Thyroid gland (tissue), 4 donors: ENCODE measurements at places on chromosomes 4 and X. TPM values are rescaled to one million over a fixed set of nuclear protein-coding genes. Genes with fewer than 3 reads are reported as not detected.

The ARMCX2 gene
- total RNA-seq = 118 TPM

GRCh38 chrX:1181170-1181569 is 31.3 kb downstream of the CRLF2 start:
- H3K27me3 ChIP-seq = no peaks in the 10 kb centered on the region
- no peak overlapping the region for H3K27ac ChIP-seq
- H3K4me3 ChIP-seq = no peak overlapping the region
- no peak for DNase-seq
- no peaks in the 10 kb centered on the region for H3K36me3 ChIP-seq

GRCh38 chr4:150464523-150464922 is 117.4 kb upstream of the MAB21L2 start:
- DNase-seq = no peak
- H3K36me3 ChIP-seq = peaks cover 5% of the 10 kb centered on the region
- H3K4me1 ChIP-seq = no peaks in the 10 kb centered on the region
- no peaks in the 10 kb centered on the region for H3K27me3 ChIP-seq
- H3K4me3 ChIP-seq = no peak overlapping the region

DNA sequence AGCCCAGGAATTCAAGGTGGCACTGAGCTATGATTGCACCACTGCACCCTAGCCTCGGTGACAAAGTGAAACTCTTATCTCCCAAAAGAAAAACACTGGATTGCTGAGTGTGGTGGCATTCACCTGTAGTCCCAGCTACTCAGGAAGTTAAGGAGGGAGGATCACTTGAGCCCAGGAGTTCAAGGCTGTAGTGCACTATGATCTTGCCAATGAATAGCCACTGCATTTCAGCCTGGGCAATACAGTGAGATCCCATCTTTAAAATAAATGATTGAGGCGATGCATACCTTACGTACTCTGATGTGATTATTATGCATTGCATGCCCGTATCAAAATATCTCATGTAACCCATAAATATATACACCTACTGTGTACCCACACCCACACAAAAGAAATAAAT is 31.2 kb upstream of the LARP1B start:
- H3K4me1 ChIP-seq = no peaks in the 10 kb centered on the region
- no peak for DNase-seq
- H3K4me3 ChIP-seq = no peak overlapping the region
- H3K27me3 ChIP-seq = no peaks in the 10 kb centered on the region
- H3K27ac ChIP-seq = no peak overlapping the region
- H3K36me3 ChIP-seq = peaks cover 5% of the 10 kb centered on the region

- DNase-seq = no peak
- H3K4me1 ChIP-seq = peaks cover 12% of the 10 kb centered on the region
- H3K4me3 ChIP-seq = no peak overlapping the region
These were observed 171.4 kb downstream of the NHS start for GRCh38 chrX:17546356-17546755.

GRCh38 chrX:69015564-69016292 is 149.5 kb downstream of the PJA1 start:
- peak; percentile 46 for DNase-seq
- H3K27me3 ChIP-seq = peaks cover 4% of the 10 kb centered on the region
- peak overlapping the region; percentile 25 for H3K27ac ChIP-seq
- no peaks in the 10 kb centered on the region for H3K36me3 ChIP-seq

DNA sequence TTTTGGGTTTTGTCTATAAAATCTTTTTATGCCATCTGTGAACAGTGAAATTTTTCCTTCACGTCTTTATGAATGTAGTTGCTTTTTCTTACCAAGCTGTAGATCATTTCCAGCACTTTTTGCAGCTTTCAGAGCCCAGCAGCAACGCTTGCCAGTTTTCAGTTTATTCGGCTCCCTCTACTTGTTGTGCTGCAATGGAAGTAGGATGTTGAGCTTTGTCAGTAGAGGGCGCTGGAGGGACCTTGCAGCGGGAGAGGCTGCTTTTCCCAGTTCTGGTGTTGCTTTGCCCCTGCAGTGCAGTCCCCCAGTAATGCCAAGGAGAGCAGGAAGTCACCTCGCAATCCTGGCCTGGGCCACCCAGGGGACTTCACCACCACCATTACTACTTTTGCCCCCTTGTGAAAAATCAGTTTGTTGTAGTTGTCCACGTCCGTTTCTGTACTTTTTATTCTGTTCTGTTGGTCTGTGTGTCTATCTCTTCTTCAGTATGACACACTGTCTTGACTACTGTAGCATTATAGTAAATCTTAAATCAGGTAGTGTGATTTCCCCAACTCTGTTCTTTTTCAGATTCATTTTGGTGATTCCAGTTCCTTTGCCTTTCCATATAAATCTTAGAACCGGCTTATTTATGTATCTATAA is 21.8 kb downstream of the CMC4 start:
- no peaks in the 10 kb centered on the region for H3K27me3 ChIP-seq
- no peaks in the 10 kb centered on the region for H3K4me1 ChIP-seq
- peak; percentile 45 for DNase-seq
- no peaks in the 10 kb centered on the region for H3K36me3 ChIP-seq

- no peak for DNase-seq
- H3K27me3 ChIP-seq = no peaks in the 10 kb centered on the region
- H3K4me3 ChIP-seq = peak overlapping the region; percentile 89
- no peaks in the 10 kb centered on the region for H3K36me3 ChIP-seq
These were observed 905 bp upstream of the MAEA start for GRCh38 chr4:1288786-1289185.

The SATL1 gene
- total RNA-seq = not detected

DNA sequence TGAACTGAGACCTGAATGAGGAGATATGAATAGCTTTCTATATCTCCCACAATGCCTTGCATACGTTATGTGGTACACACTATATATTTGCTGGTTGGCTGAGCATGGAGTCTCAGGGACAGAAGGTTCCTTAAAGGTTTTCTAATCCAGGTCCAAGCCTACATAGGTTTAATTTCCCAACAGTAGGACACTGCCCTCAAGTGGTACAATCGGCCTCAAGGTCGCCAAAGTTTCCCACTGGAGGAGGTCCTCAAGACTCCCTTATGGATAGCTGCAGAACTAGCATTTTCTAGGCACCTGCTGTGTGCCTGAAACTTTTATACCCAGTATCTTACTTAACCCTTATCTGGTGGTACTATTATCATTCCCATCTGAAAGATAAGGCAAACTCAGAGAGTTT is 21.0 kb upstream of the EFNB1 start:
- no peaks in the 10 kb centered on the region for H3K36me3 ChIP-seq
- H3K27me3 ChIP-seq = no peaks in the 10 kb centered on the region
- no peak overlapping the region for H3K4me3 ChIP-seq
- no peak overlapping the region for H3K27ac ChIP-seq
- H3K4me1 ChIP-seq = no peaks in the 10 kb centered on the region
- DNase-seq = peak; percentile 1

DNA sequence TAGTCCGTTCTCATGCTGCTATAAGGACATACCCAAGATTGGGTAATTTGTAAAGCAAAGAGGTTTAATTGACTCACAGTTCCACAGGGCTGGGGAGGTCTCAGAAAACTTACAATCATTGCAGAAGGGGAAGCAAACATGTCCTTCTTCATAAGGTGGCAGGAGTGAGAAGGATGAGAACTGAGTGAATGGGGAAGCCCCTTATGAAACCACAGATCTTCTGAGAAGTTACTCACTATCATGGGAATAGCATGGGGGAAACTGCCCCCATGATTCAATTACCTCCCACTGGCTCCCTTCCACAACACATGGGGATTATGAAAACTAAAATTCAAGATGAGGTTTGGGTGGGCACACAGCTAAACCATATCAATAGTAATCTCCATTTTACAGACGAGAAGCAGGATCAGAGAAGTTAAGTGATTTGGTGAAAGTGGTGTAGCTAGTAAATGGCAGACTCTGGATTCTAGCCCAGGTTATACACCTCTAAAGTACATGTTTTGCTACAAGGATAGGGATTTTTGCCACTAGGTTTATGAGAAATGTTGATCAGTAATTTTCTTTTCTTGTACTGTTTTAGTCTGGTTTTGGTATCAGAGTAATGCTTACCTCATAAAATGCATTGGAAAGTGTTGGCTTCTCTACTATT is 47.3 kb upstream of the C1GALT1C1 start:
- H3K27ac ChIP-seq = no peak overlapping the region
- no peaks in the 10 kb centered on the region for H3K27me3 ChIP-seq
- H3K4me3 ChIP-seq = no peak overlapping the region
- no peak for DNase-seq
- no peaks in the 10 kb centered on the region for H3K36me3 ChIP-seq

DNA sequence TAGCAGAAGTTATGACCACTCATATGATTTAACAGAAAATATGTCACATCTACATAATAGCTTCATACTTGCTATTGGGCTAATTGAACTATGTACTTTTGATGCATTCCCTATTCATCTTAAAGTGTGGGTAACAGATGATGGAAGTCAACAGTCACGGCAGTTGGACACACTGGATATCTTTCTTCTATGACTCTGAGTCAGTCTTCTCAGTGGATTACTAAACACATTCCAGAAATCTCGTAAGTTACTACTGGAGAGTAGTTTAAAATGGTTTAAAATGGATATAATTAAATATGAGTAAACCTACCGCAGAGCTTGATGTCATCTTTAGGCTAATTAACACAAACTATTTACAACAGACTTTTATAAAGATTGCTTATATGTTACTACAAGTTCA is 30.1 kb upstream of the CFAP299 start:
- no peaks in the 10 kb centered on the region for H3K4me1 ChIP-seq
- H3K4me3 ChIP-seq = no peak overlapping the region
- H3K27ac ChIP-seq = no peak overlapping the region
- H3K27me3 ChIP-seq = peaks cover 3% of the 10 kb centered on the region
- no peaks in the 10 kb centered on the region for H3K36me3 ChIP-seq

- peak; percentile 78 for DNase-seq
- H3K4me3 ChIP-seq = no peak overlapping the region
- no peaks in the 10 kb centered on the region for H3K4me1 ChIP-seq
- no peaks in the 10 kb centered on the region for H3K36me3 ChIP-seq
- H3K27me3 ChIP-seq = no peaks in the 10 kb centered on the region
These were observed 348.5 kb downstream of the MID1IP1 start for GRCh38 chrX:39149761-39150160.

The UBL4A gene
- total RNA-seq = 33.6 TPM

DNA sequence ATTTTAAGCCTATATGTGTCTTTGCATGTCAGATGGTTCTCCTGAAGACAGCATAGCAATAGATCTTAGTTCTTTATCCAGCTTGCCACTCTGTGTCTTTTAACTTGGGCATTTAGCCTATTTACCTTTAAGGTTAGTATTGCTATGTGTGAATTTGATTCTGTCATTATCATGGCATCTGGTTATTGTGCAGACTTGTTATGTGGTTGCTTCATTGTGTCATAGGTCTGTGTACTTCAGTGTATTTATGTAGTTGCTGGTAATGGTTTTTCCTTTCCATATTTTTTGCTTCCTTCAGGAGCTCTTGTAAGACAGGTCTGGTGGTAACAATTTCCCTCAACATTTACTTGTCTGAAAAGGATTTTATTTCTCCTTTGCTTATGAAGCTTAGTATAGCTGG is 1443.5 kb downstream of the FAM133A start:
- H3K27ac ChIP-seq = no peak overlapping the region
- no peak overlapping the region for H3K4me3 ChIP-seq
- H3K27me3 ChIP-seq = no peaks in the 10 kb centered on the region
- DNase-seq = no peak
- H3K4me1 ChIP-seq = no peaks in the 10 kb centered on the region

The TMEM47 gene
- 53.8 TPM for total RNA-seq

- no peak for DNase-seq
- no peak within 1 kb of the TSS for H3K27ac ChIP-seq
- H3K4me3 ChIP-seq = no peak within 1 kb of the TSS
- H3K27me3 ChIP-seq = no peaks in the 10 kb centered on the region
These were observed at the start of gene ODAPH for GRCh38 chr4:75555294-75556164. TSS of gene ODAPH (plus strand) at chr4:75556066. CDS start at chr4:75556083, 17 bp downstream.

- no peak for DNase-seq
- no peak overlapping the region for H3K4me3 ChIP-seq
- no peaks in the 10 kb centered on the region for H3K27me3 ChIP-seq
- H3K4me1 ChIP-seq = no peaks in the 10 kb centered on the region
These were observed 15.4 kb upstream of the NFXL1 start for GRCh38 chr4:47929682-47930201.

The ARHGAP36 gene
- not detected for total RNA-seq

The RASL11B gene
- 0.54 TPM for total RNA-seq

- H3K27ac ChIP-seq = no peak overlapping the region
- H3K4me1 ChIP-seq = peaks cover 5% of the 10 kb centered on the region
- DNase-seq = no peak
- no peaks in the 10 kb centered on the region for H3K36me3 ChIP-seq
- no peaks in the 10 kb centered on the region for H3K27me3 ChIP-seq
These were observed 30.7 kb upstream of the PTPN13 start for GRCh38 chr4:86563416-86563815.

The PCDH7 gene
- total RNA-seq = 55.0 TPM

DNA sequence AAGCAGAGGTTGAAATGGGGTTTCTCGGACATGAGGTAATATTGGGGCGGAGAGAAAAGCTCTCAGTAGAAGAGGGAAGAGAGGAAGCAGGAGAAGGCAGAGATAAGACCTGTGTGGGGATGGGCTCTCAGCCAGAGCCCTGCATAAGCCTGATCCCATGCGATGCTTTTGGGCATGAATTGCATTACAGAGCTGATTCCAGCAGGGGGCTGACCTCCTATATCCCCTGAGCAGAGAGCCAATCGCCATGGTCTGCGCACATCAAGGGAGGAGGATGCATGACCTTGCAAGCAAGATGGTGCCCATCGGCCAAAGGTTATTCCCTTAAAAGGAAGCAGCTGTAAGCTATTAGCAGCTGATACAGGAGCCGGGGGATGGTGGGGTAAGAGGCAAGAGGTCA is 7.6 kb downstream of the ANOS1 start:
- H3K27ac ChIP-seq = peak overlapping the region; percentile 69
- H3K36me3 ChIP-seq = no peaks in the 10 kb centered on the region
- DNase-seq = peak; percentile 22
- no peaks in the 10 kb centered on the region for H3K27me3 ChIP-seq
- no peak overlapping the region for H3K4me3 ChIP-seq
